ENCODE measurements at places on chromosomes 12 and 14. TPM values are rescaled to one million over a fixed set of nuclear protein-coding genes. Genes with fewer than 3 reads are reported as not detected.

DNA sequence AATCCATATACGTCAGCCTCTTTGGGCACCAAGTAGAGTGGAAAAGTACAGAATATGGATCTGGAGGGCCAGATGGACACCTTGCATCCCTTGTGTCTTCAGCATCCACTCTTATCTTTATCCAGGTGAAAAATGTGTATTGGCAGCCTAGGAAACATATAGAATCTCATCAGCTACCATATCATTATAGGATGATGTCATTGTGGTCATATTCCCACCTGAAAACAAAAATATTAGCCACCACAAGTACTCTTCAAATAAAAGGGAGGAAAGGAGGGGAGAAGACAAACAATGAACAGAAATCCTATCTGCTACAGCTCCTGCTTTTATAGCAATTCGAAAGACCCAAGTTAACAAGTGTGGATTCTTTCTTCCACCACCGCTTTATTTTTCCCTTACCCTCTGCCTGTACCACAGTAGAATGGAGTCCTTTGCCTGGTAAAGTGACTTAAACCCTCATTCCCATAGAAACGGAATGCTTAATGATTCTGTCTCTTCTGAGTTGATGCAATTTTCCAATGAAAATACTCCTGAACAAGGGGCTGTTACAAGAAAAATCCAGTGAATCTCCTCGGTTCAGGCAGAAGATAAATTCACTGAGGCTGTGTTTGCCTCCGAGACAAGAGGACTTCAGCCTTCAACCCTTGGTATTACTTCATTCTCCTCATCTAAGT, 13.8 kb upstream of the IL26 start:
- DNase-seq = no peak

DNA sequence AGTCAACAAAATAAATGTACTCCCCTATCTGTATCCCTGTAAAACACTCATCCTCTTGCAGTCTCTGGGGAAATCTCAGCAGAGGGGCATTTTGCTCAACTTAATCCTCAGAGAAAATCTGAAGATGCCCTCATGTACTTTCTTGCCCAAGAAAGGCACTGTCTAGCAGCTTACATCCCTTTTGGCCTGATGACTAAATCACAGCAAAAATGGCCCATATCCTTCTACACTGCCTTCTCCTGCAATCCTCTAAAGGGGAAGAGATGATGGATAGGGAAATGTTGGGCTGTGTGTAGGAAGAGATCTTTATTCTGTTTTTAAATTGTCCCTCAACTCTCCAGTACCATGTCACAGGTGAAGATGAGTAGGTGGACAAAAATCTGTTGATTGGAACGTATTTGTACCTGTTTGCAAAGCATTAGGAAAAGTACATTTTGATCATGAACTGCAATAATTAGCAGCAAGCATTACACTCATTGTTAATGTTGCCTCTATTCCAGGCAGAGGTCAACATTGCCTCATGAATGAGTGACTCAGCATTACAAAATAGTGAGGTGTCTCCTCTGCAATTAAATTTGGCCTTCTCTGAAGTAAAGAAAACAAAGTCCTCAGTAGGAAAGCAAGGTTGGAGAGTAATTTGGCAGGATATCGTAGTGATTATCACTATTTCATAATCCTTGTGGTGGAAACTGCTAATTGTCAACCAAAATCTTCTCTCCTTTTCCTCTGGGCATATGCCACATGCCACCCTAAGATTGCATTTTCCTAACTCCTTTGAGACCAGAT, 172.4 kb upstream of the CAND1 start:
- no peak for DNase-seq

DNA sequence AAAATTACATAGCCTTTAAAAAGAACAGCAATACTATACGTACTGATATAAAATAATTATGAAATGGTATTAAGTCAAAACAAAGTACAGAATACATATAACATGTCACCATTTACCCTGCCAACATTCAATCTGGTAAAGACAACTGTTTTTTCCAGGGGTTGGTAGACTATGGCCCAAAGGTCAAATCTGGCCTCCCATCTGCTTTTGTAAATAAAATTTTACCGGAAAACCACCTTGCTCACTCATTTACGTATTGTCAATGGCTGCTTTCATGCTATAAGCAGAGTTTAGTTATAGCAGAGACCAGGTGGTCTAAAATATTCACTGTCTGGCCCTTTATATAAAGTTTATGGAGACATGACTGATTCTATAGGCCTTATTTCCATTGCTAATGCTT, 14.0 kb downstream of the CEP290 start:
- DNase-seq = no peak

SRRM4 gene
- not detected for total RNA-seq

DNA sequence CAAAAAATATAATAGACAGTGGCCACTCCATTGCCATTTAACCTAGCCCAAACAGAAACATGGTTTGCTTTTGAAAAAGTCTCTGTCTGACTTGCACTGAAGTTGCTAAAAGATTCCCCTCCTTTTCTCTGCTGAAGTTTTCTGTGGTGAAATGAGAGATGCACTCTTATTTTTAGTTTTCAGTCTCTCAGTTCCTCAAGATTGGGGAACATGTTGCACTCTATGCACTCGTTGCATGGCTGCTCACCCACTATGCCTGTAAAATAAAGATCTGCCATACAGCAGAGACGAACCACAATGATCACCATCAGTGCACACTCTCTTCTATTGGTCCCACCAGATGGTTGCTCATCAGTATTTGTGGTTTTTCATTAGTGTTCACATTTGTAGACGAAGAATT, 13.1 kb upstream of the DAAM1 start:
- DNase-seq = no peak

DYRK4 gene
- total RNA-seq = 28.1 TPM
